ENCODE measurements at places on chromosomes 12 and 14.

DNA sequence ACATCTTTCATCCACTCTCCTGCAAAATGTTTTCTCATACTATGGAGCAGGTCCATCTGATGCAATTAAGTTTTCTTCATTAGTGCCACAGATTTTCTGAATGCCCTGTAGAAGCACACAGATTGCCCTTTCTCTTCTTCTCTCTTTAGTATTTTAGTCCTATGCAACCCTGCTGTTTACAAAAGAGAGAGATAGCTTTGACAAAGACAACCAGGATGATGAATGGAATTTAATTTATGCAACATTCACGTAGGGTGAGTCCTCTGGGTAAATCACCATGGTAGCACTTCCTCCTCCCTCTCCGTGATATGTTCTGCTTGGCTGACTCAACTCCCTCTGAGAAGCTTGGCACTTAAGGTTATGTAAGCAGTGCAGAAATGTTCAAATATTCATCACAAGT, 400.9 kb upstream of the PDE3A start:
- no peaks in the 10 kb centered on the region for H3K4me1 ChIP-seq
- no peak overlapping the region for H3K27ac ChIP-seq
- no peak overlapping the region for H3K4me3 ChIP-seq
- H3K36me3 ChIP-seq, result no peaks in the 10 kb centered on the region
- DNase-seq, result no peak

GRCh38 chr12:93144109-93144508, 215.0 kb upstream of the EEA1 start:
- no peak overlapping the region for H3K4me3 ChIP-seq
- DNase-seq, result no peak
- H3K4me1 ChIP-seq, result no peaks in the 10 kb centered on the region
- no peaks in the 10 kb centered on the region for H3K36me3 ChIP-seq
- H3K27ac ChIP-seq, result no peak overlapping the region

DNA sequence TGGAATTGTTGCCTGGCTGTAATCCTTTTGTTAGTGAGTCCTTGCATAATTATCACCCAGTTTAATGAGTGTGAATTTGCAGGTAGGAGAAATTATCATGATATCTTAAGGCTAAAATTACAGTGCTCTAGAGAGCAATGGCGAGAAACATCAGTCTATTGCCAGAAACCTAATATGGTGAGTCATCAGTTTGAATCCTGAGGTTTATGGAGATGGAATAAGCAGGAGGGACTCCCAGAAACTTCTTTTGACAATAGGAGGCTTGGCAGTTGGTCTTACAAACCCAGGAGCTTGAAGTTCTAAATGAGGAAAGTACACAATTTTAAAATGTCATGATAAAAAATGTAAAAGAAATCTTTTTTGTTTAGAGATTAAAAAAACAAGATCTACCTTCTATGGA, 31.5 kb upstream of the CRADD start:
- no peaks in the 10 kb centered on the region for H3K27me3 ChIP-seq
- H3K36me3 ChIP-seq, result no peaks in the 10 kb centered on the region
- H3K4me3 ChIP-seq, result no peak overlapping the region
- no peak for DNase-seq

GRCh38 chr14:72462056-72462455, 431.8 kb downstream of the DPF3 start:
- DNase-seq, result no peak
- no peaks in the 10 kb centered on the region for H3K27me3 ChIP-seq
- H3K4me3 ChIP-seq, result no peak overlapping the region

DNA sequence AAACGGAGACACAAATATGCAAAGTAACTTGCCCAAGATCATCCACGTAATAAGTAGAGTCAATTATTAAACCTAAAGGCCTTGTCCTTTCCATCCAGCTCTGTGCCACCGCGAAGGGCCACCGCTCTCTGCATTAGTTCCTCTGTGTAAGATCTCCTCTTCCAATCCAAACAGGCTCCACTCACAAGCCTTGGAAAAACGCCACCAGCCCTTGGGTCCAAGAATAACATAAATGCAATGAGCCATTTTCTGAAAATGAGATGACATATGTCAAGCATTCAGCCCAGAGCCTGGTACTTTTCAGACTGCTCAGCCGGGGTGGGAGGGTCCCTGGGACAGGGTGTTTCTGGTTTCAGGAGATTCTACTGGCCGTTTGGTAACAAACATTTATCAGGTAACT, 30.0 kb downstream of the DGLUCY start:
- H3K4me3 ChIP-seq, result no peak overlapping the region
- no peaks in the 10 kb centered on the region for H3K27me3 ChIP-seq
- no peak for DNase-seq
- H3K27ac ChIP-seq, result no peak overlapping the region
- no peaks in the 10 kb centered on the region for H3K4me1 ChIP-seq

GRCh38 chr12:24127919-24128721, 178.7 kb upstream of the SOX5 start:
- DNase-seq, result no peak
- H3K27me3 ChIP-seq, result no peaks in the 10 kb centered on the region
- no peak overlapping the region for H3K4me3 ChIP-seq
- H3K36me3 ChIP-seq, result no peaks in the 10 kb centered on the region
- peaks cover 3% of the 10 kb centered on the region for H3K4me1 ChIP-seq

GRCh38 chr12:58608711-58609110, 311.6 kb downstream of the LRIG3 start:
- H3K4me3 ChIP-seq, result no peak overlapping the region
- no peaks in the 10 kb centered on the region for H3K36me3 ChIP-seq
- H3K27me3 ChIP-seq, result no peaks in the 10 kb centered on the region
- H3K4me1 ChIP-seq, result no peaks in the 10 kb centered on the region
- H3K27ac ChIP-seq, result no peak overlapping the region

- no peak overlapping the region for H3K4me3 ChIP-seq
- H3K36me3 ChIP-seq, result no peaks in the 10 kb centered on the region
Observed at GRCh38 chr14:94522115-94522724, 13.0 kb upstream of the SERPINA12 start.

DNA sequence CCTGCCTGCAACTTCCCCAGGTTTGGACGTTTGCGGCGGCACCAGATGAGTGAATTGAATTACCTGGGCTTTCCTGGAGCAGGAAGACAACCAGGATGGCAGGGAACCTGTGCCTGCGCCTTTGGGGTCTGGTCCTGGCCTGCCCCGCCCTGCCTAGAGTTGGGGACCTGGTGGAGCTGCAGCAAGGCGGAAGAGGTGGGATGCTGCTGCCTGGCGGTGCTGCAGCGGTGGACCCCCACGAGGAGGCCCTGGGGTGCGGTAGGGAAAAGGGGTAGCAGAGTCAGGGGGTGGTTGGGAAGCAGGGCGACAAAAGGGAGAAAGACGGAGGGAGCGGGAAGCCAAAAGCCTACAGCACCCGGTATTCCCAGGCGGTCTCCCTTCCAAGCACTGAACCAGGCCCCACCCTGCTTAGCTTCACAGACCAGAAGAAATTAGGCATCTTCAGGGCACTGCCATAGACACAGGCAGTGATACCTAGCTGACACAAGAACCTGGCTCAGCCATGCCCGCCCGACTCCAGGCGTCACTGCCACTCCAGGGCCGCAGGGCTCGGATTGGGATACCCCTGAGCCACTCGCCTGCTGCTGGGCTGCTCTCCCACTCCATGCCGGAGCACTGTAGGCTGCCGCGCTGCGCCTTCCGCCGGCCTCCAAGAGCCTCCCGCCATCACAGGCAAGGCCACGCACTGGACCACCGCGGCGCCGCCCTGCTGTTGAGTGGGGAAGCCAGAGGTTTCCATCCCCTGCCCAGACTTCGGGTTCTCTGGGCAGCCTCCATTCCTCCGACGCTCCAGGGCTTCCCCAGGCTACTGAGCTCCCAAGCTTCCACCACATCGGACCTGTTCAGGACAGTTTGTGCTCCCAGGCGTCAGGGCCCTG, 155.2 kb upstream of the ALG10B start:
- no peak for DNase-seq
- H3K36me3 ChIP-seq, result no peaks in the 10 kb centered on the region
- no peaks in the 10 kb centered on the region for H3K4me1 ChIP-seq
- H3K27ac ChIP-seq, result no peak overlapping the region

DNA sequence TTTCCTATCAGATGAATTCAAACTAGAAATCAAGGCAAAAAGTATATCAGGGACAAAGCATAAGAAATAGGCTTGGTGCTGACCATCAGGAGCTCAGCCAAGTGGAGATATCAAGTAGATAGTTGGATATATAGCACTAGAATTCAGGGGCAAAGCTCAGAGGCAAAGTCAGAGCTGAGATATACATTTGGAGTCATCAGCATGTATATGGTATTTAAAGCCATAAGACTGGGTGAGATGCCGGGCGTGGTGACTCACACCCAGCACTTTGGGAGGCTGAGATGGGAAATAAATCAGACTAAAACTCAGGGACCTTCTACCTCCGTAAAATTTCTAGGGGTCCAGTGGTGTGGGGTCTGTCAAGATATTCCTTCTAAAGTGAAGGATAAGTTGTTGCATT, 38.9 kb upstream of the LIMA1 start:
- H3K27me3 ChIP-seq, result no peaks in the 10 kb centered on the region
- no peaks in the 10 kb centered on the region for H3K4me1 ChIP-seq
- H3K4me3 ChIP-seq, result no peak overlapping the region

DNA sequence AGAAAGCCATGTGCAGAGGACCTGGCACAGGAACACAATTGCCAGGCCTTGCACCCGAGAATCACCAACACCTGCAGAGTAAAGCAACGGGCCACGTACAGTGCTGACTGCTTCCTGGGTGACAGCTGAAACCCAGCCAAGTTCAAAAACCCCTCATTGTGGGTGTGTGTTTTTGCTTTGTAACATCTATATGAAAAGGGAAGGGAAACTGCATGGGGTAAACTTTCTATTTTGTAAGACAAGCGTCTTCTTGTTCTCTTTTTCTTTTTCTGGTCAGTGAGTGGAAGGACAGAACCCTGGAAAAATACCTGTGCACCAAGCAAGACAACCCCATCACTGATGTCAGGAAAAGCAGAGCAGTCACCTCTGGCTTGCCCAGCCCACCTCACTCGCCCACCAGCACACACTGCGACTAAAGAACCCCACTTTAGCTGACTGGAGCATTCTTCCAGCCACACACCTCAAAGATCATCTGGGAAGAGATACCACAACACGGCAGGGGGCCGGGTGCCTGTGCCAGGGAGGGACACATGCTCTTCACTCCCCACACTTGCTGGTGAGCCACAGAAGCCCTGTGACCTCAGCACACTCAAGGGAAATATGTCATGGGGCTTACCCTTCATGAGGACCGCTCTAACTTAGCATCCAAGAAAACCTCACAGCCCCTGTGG, 172.3 kb downstream of the NDUFA12 start:
- H3K4me1 ChIP-seq, result peaks cover 17% of the 10 kb centered on the region
- H3K36me3 ChIP-seq, result no peaks in the 10 kb centered on the region
- no peaks in the 10 kb centered on the region for H3K27me3 ChIP-seq
- no peak overlapping the region for H3K4me3 ChIP-seq
- DNase-seq, result peak; percentile 44

GRCh38 chr12:38728894-38729293, 176.5 kb downstream of the CPNE8 start:
- no peaks in the 10 kb centered on the region for H3K36me3 ChIP-seq
- no peak overlapping the region for H3K27ac ChIP-seq
- DNase-seq, result no peak
- H3K4me3 ChIP-seq, result no peak overlapping the region

- no peaks in the 10 kb centered on the region for H3K4me1 ChIP-seq
- no peaks in the 10 kb centered on the region for H3K36me3 ChIP-seq
- no peak overlapping the region for H3K27ac ChIP-seq
- H3K4me3 ChIP-seq, result no peak overlapping the region
Observed at GRCh38 chr12:103677905-103678304, 90.8 kb downstream of the STAB2 start.

- H3K4me3 ChIP-seq, result no peak overlapping the region
- no peak for DNase-seq
- H3K27ac ChIP-seq, result no peak overlapping the region
- no peaks in the 10 kb centered on the region for H3K36me3 ChIP-seq
- no peaks in the 10 kb centered on the region for H3K27me3 ChIP-seq
Observed at GRCh38 chr12:49208676-49209075, 19.8 kb upstream of the TUBA1A start.
